ENCODE measurements at places on chromosomes 3 and 15.

DNA sequence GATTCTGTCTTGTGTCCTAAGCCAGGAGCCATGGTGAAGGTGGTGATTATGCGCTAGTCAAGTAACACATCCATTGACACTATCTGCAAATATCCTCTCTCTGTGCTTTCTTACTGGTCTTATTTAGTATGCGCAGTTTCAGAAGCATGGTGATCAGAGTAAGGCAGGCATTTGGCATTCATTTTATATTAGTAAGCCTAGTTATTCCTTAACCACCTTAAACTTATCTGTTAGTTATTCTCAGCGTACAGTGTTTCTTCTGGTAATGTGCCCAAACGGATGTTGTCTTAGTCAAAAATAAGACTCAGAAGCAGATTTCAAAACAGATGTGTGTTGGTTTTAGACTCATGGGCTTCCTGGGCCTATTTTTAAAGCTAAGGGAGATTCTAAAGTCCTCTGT, 329.2 kb downstream of the GRM7 start:
- DNase-seq: no peak

GRCh38 chr3:41592753-41593510, 369.0 kb downstream of the ULK4 start:
- no peak for DNase-seq

- DNase-seq: no peak
Measured at GRCh38 chr15:62566248-62566647, 401.2 kb upstream of the C2CD4B start.

GRCh38 chr3:177201700-177202397, 4.6 kb upstream of the TBL1XR1 start:
- DNase-seq: no peak

GRCh38 chr15:101675796-101676582, 23.8 kb upstream of the TM2D3 start:
- no peak for DNase-seq

DNA sequence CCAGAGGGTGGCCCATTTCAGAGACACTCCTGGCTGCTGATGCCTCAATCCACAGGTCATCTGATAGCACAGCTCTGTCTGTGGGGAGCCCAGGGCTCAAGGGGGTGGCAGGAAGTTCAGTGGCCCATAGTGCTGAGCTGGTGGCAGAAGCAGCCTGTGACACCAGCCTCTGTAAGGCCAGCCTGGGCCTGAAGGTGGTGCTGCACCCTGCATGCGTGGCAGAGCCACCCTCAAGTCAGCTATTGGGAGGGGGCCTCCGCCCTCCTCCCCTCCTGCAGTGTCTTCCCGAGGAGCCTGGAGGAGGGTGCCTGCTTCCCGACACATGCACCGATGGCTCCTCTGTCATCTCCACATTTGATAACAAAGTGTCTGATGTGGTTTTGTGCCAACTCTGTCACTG, 3.0 kb downstream of the PLA1A start:
- DNase-seq: peak; percentile 26

DNA sequence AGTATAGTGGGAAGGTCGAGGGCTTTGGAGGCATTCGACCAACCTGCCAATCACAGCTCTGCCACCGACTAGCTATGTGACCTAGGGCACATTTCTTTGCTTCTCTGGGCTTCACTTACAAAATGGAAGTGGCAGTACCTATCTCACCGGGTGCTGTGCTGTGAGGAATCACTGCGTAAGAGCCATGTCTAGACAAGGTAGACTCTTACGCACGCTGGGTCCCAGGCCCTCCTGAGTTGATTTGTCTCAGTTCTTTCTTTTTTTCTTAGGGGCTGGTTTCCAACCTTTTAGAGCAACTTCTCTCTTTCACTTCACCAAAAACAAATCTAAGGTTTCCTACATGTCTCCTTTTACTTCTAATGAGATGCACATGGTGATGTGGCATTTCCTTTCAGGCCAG, 18.8 kb downstream of the CA12 start:
- no peak for DNase-seq

- no peak for DNase-seq
Measured at GRCh38 chr3:57942388-57942787, 65.8 kb upstream of the FLNB start.

GRCh38 chr3:12896063-12896985, 55.0 kb upstream of the RPL32 start:
- peak; percentile 50 for DNase-seq

DNA sequence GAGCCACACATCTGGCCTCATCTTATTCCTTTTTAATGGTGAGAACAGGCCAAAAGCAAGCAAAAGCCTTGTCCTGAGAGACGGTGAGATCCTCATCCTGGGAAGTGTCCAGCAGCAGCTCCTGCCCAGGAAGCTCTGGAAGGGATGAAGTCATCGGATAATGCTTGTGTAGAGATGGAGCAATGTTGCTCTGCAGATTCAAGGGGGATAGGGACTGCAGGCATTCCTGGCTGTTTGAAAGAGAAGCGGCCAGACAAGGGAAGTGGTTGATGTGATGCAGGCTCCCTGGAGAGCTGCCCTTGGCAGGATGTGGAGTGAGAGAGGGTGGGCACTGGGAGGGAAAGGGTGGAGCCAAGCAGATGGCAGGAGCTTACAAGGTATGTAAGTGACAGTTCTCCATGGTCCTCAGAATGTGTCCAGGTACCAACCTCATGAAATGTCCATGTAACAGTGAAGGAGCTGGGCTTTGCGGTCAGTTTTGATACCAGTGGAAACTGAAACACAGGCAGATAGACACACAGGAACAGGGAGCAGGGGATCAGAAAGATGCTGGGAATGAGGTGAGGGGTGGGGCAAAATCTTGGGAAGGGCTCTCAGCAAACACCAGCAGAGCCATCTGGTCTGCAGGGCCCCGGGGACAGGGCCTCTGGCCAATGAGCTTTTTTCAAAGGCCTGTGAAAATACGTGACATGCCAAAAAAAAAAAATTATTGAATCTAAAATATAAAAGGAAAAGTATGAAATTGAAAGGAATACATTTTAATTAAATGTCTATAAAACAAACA, 32.2 kb upstream of the LACTB start:
- peak; percentile 77 for DNase-seq

DNA sequence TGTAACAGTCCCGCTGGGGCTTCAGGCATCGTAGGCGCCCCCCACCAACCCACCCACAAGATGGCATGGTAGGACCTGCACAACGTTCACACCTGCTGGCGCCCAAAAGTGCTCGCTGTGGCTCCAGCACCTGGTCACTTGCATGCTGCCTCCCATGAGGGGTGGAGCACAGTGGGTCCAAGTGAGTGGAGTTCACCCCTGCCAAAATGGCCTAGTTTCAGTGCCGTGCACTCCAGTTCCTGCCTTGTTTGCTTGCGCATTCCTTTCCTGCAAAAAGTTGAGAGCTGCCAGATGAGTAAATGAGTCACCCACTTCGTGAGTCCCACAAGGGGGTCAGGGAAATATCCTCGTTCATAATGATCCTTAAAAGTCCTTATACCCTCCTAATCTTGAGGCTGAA, 788.7 kb upstream of the DPPA4 start:
- DNase-seq: no peak

GRCh38 chr3:171967932-171968678, 71.3 kb upstream of the FNDC3B start:
- no peak for DNase-seq

- no peak for DNase-seq
Measured at GRCh38 chr3:194443901-194444300, 42.9 kb downstream of the ATP13A3 start.

- no peak for DNase-seq
Measured at GRCh38 chr3:78913711-78914110, 854.1 kb downstream of the ROBO1 start.

DNA sequence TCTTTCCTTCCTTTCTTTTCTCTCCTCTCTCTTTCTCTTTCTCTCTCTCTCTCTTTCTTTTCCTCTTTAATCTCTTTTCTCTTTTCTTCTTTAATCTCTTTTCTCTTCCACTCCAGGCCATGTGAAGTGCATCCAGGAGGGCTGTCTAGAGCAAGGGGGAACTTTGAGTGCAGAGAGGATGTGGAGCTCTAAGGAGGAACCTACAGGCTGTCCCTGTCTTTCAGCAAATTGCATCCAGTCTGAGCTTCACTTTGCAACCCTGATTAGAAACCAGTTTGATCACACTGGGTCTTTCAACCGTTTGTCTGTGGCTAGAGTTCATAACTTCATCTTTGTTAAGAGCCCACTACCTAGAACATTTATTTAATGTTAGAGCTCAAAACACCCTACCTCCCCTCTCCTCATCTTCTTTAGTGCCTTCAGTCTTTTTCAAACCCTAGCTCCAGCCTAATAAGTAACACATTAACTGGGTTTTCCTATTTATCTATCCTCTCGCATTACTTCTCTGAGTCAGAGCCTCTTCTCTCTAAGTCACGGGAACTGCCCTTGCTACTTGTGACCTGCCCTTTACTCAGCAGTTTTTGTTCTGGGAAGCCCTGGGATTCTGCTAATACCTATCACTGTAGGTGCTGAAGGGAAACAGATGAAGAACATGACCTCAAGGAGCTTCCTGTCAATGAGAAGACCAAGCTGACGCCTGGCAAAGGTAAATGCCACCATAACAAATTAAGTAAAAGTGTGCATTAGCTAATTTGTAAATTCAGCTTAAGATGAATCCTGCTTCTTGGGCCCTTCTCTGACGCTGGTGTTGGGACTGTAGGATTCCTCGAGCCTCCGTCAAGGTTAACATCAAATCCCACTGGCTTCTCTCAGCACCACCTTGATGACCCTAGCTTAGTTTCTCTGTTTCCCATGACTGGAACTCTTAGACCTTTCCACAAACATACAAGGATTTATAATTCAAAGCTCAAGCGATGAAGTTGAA, at the start of gene GCNT3:
GCNT3 (plus strand) TSS at position 508 of the 985 bp plus-strand sequence. CDS start 6,456 bp downstream, outside the sequence.
- DNase-seq: no peak

DNA sequence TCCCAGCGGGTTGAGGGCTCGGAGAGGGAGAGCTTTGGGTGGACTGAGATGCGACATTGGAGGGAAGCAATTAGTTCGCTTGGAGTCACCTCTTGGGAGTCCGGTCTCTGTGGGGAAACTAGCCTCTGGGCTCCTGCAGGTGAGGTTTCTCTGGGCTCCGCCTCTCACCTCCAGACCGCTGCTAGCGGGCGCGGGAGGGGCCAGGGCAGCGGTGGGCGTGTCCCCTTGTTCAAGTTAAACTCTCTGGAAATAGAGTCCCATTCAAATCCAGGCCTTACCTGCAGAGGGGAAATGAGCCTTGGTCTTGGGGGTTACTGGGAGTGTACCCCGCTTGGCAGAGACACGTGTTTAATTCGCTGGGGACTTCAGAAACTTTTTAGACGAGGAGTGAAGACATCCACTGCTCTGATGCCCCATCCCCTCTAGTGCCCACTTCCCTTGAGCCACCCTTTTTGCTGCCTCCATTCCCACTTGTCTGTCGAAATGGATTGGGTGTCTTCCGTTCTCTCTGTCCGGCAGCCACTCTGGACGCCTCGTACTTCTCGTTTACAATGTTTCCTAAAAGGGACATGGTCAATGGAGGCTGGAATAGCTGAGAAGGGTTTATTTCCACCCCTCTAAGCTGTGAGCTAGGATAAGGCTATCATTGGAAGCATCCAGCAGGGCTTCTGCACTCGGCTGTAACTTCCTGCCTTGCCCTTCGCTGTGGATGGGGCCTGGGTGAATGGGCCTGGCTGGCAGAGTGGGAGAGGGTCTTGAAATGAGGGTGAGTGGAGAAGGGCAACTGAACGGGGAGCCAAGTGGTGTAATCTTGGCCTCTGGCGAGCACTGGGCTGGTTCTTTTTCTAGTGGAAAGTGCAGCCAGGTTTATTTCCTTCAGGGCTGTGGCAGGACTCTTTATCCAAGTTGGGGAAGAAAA, 1.1 kb downstream of the MITF start:
- DNase-seq: peak; percentile 21

DNA sequence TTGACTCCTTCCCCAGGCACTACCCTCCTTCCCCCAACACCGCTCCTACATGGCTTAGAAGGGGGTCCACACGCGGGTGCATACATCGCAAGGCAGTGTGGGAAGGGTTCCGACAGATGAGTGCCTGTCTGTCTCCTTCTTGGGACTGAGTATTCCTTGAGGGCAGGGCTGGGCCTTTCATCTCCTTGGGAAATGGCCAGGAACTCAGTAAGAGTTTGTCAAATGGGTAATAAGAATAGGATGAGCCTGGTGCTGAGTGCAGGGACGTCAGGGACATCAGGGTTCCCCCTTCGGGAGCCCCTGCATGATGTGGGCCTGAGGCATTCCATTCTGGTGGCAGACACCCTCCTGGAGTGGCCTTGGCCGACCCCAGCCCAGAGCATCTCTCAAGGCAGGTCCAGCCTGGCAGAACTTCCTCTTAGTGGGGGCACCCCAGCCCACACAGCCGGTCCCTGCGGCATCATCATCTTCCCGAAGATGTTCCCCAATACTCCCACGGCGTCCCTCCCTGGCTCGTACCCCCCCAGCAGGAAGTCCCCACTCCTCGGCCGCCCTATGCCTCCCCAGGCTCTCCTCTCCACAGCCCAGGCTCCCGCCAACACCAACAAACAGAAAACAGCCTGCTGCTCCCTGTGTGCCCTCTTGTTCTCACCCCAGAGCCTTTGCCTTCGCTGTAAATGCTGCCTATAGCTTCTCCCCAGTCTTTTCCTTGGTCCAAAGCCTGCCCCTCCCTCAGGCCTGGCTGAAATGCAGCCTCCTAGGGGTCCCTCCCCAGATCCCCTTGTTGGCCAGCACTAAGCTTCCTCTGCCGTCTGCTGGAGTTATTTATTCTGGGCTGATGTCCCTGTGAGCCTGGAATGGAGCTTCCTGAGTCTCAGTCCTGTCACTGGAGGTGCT, 67.5 kb upstream of the LCTL start:
- DNase-seq: no peak

DNA sequence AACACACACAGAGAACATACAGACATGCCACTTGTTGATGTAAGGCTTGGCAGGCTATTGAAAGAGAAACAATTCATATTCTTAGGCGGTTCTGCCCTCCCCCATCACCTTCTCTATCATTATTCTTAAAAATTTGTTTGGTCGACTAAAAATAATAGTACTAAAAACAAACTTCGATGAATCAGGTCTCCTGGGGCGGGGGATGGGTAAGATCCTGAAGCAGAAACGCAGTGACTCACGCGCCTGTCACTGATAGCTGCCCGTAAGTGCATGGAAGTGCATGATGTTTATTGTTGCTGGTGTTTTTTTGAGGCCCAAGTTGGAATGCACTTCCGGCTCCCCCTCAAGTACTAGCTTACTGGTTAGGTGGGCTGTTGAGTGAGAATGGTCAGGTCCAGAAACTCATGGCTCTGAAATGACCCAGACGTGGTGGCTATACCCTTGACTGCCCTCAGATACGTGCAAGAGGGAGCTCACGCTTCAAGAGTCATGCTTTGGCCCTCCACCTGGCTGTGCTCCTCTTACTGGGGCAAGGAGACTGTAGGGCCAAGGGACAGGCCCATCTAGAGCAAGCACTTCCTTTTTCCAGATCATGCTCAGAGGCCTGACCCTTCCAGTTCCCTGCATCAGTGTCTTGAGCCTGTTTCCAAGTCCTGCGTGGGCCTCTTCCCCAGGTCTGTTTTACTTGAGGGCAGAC, 10.9 kb downstream of the SMAD3 start:
- DNase-seq: peak; percentile 46
